Stimulated activated CD4-positive, alpha-beta T cell treated with anti-CD3 and anti-CD28 coated beads, TNF-alpha, amount 100 ng/mL, for 24 hours (primary cell): ENCODE measurements at places on chromosomes 12 and 14.

- DNase-seq = no peak
Measured at GRCh38 chr14:101857226-101857625, 95.7 kb downstream of the PPP2R5C start.

- DNase-seq = peak; percentile 62
Measured at GRCh38 chr14:76386944-76387782, 11.2 kb downstream of the ESRRB start.

DNA sequence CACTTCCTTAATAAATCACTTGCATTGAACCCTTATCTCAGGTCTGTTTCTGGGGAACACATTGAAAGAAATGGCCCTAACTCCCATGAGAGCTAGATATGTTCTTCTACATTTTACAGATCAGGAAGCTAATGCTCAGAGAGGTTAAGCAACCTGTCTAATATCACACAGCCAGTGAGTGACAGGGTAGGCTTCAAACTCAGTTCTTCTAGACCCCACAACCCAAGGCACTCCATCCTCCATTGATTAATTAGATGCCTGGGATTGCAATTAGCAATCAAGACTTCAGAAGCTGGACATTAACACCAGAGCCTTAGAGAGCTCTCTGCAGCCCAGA lies 59.8 kb downstream of the C14orf132 start:
- no peak for DNase-seq

DNA sequence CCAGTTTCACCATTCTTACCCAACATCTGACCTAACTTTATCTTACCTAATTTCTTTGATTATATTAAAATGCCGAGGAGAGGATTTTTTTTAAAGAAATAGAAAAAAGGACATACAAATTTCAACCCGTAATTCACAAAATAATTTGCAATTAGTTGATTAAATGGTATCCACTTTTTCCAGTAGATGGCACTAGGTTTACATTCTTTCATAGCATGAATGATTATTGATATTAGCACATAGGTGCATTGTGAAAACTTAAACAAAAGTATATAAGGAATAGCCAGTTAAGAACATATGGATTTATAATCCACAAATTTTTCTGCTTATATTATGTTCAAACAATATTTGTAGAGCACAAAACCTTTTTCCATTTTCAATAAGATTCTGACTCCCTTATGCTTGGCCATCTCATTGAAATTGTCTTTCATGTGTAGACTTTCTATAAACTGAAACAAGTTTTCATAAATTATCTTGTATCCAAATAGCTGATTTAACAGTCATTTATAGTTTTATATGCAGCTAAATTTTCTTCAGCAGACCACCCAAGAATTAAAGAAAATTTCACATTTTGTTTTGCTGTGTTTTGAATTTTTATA lies 35.3 kb downstream of the MSRB3 start:
- DNase-seq = no peak

DNA sequence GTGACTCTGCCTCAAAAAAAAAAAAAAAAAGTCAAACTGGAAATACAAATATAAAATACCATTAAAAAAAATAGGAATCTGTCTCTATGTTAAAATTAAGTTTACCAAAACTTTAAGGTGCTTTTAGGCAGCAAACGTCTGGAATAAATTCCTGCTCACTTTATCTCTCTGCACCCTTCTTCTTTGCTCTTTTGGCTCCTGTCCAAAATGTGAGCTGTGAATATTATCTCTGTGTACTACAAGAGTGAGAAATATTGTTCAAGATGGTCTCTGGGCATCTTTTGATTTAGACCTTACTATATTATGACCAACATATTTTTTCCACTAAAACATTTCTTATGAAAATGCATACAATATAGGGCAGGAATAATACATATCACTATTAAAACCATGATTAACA lies 63.7 kb downstream of the PUS7L start:
- DNase-seq = no peak

DNA sequence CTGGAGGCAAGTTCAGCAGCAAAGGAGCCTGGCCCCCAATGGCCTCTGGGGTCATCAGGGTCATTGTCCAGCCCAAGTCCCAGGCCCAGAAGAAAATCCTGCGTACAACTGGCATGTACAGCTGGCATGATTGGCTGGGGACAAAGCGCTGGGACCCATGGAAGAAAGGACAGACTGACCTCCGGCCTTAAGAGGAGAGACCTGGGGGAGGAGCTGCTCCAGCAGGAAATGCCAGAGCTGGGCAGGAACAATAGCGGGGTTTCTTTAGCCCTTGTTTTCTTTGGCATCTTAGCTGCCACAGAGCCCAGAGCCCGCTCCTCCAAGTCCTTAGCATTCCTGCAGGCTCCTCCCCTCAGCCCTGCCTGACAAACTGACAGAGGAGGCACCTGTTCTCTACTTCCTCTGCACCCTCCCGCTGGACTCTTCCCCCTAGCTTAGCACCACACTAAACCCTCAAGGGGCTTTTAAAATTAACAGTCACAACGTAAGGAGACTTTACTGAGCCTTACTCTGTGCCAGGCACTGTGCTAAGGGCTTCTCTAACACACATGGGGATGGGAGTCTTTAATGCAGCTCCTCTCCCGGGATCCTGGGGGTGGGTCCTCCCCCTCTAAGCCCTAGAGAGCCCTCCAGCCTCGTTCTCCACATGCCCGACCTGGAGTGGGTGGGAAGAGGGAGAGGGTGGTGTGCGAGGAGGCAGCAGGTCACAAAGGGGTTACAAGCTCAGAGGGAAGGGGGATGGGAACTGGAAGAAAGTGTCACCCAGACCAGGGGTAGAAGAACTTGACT lies 1.8 kb upstream of the AQP5 start:
- no peak for DNase-seq
